Astrocyte (in vitro differentiated cells and primary cell): ENCODE measurements at places on chromosomes 11 and 22. TPM values are rescaled to one million over a fixed set of nuclear protein-coding genes. Genes with fewer than 3 reads are reported as not detected.

- DNase-seq: no peak
- no peak overlapping the region for H3K27ac ChIP-seq
- no peaks in the 10 kb centered on the region for H3K36me3 ChIP-seq
- no peaks in the 10 kb centered on the region for H3K27me3 ChIP-seq
- H3K4me1 ChIP-seq: peaks cover 33% of the 10 kb centered on the region
These were observed 51.3 kb downstream of the BCR start for GRCh38 chr22:23231471-23232093.

DNA sequence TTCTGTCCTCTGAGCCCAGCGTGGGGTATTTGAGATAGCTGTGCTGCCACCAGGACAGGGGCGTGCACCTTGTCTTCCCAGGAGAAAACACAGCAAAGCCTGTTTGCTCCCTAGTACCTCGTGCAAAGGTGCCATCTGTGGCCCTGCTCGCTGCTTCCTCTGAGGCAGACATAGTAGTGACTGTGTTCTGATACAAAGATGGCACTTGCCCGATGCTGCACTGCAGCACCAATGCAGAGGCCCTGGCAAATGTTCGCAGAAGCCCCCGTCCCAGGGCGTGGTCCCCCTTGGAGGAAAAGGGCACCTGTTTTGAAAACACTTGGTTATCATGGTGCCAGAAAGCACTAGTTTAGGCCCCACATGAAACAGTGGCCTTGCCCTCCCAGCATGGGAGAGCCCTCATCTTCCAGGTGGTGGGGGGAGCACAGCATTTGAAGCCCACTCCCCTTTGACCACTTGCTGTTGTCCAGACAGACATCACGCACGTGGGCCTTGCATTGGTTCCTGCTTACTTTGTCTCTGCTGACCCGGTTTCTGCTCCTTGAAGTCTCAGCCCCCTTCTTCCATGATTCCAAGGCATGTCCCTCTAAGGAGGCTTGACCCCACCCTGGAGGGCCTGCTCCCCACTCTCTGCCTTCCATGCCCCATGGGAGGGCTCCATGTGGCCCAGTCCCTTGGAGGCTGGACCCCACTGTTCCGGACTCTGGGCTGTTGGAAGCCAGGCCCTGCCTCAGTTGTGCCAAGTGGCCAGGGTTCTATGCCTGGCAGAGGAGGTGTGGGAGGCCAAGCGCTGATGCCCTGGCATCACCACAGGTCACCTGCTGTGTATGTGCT, 109.4 kb downstream of the KCNQ1OT1 start:
- no peaks in the 10 kb centered on the region for H3K36me3 ChIP-seq
- no peak for DNase-seq
- H3K4me3 ChIP-seq: no peak overlapping the region

GRCh38 chr22:22229683-22230420, 14.7 kb upstream of the VPREB1 start:
- no peak overlapping the region for H3K27ac ChIP-seq
- DNase-seq: no peak
- no peak overlapping the region for H3K4me3 ChIP-seq
- H3K36me3 ChIP-seq: no peaks in the 10 kb centered on the region
- H3K27me3 ChIP-seq: no peaks in the 10 kb centered on the region

GRCh38 chr22:29827091-29827490, 11.0 kb downstream of the ASCC2 start:
- peaks cover under 1% of the 10 kb centered on the region for H3K4me1 ChIP-seq
- no peak overlapping the region for H3K4me3 ChIP-seq
- DNase-seq: peak; percentile 20
- peaks cover 31% of the 10 kb centered on the region for H3K36me3 ChIP-seq

GRCh38 chr11:61162092-61162941, 1.1 kb upstream of the VPS37C start:
- H3K27me3 ChIP-seq: peaks cover 10% of the 10 kb centered on the region
- no peak overlapping the region for H3K27ac ChIP-seq
- H3K36me3 ChIP-seq: no peaks in the 10 kb centered on the region

TREH gene
- not detected in 2 replicates for total RNA-seq

PATE2 gene
- total RNA-seq: 0.16 TPM in 1 of 2 replicates, not detected in the other

GRCh38 chr11:19441752-19442553, 201.2 kb upstream of the E2F8 start:
- peak overlapping the region; percentile 65 for H3K27ac ChIP-seq
- H3K4me1 ChIP-seq: peaks cover 20% of the 10 kb centered on the region
- DNase-seq: peak; percentile 98
- H3K4me3 ChIP-seq: no peak overlapping the region

DNA sequence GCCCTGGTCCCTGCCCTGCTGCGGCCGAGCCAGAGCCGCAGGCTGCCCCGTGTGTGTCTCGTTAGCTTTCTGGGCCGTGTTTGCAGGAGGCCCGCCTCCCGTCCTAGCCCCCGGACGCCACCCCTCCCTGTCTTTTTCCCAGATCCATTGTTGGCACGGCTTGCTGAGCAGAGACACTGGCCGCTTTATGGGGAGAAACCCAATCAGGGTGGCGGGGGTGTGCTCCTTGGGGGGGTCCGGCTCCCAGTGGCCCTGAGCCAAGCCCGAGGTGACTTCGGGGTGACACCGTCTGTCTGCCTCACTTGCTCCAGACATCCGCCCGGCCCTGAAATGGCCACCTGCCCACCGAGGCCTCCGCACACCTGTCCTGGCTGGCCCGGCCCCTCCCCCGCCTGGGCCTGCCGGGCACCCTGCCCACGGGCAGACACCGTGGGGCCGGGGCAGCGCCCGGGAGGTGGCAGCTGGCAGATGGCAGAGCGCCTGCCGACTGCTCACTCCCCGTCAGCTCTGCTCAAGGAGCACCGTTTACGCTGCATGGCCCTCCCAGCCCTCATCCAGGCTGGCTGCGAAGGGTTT, 43.1 kb upstream of the PPARA start:
- H3K27ac ChIP-seq: peak overlapping the region; percentile 40
- no peak overlapping the region for H3K4me3 ChIP-seq
- no peaks in the 10 kb centered on the region for H3K27me3 ChIP-seq
- peaks cover 77% of the 10 kb centered on the region for H3K4me1 ChIP-seq
- DNase-seq: no peak

- H3K36me3 ChIP-seq: no peaks in the 10 kb centered on the region
- H3K27ac ChIP-seq: no peak overlapping the region
- H3K4me3 ChIP-seq: peak overlapping the region; percentile 28
These were observed 13.1 kb upstream of the TCF20 start for GRCh38 chr22:42283278-42284201.

TEX54 gene
- not detected in 2 replicates for total RNA-seq

APOL5 gene
- total RNA-seq: not detected in 2 replicates

SCUBE1 gene
- total RNA-seq: 0.02 and 0.07 TPM in 2 replicates

GRCh38 chr11:121246021-121246768, 46.4 kb upstream of the SC5D start:
- H3K27ac ChIP-seq: no peak overlapping the region
- H3K27me3 ChIP-seq: no peaks in the 10 kb centered on the region
- no peaks in the 10 kb centered on the region for H3K36me3 ChIP-seq

- no peak overlapping the region for H3K27ac ChIP-seq
- no peak overlapping the region for H3K4me3 ChIP-seq
These were observed 2.2 kb downstream of the SLC35F2 start for GRCh38 chr11:107856180-107856980.

SERPING1 gene
- 62.5 and 92.1 TPM in 2 replicates for total RNA-seq

CSNK1E gene
- total RNA-seq: 157 and 171 TPM in 2 replicates

DNA sequence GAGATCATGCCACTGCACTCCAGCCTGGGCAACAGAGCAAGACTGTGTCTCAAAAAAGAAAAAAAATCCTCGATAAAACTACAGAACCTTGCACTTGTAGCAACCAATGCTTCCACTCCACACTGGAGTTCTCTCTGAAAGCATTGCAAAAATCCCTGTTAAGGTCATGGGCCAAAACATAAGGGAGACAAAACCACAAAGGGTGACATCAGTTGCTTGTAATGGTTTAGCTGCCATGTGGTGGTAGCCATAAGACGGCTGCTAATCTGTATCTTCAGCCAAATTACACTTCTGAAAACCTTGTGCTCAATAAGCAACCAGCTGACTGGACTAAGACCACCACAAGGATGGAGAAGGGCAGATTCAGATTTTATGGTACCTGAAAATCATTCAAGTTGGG, 20.6 kb upstream of the TPH1 start:
- H3K27ac ChIP-seq: no peak overlapping the region
- H3K36me3 ChIP-seq: no peaks in the 10 kb centered on the region
- peak; percentile 48 for DNase-seq

DNA sequence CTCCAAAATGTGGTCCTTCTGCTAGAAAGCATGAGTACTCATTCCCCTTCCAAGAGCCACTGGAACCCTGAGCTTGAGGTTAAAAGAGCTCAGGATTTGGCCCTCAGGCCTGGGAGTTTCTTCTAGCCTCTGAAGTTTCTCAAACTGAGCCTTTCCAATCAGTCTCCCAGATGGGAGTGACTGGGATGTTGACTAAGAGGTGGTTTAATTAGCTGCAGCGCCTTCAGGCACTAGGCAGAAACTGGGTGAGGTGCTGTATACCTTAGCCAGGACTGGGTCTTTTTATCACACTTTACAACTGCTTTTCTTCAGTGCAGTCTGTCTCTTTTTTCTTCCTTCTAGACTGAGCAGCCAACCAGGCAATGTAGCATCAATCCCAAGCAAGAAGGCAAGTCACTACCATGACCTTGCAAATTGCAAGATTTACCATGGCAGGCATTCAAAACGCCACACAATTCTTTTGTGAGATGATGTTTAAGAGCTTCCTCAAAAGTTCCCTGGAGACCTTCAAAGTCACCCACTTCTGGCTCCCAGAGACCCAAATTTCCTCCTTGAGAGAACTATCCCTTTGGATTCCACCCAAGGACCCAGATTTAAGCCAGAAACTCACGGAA, 93.0 kb downstream of the SLC1A2 start:
- no peak for DNase-seq
- H3K27ac ChIP-seq: no peak overlapping the region
- no peaks in the 10 kb centered on the region for H3K36me3 ChIP-seq

RFPL3 gene
- total RNA-seq: not detected in 2 replicates

RBMXL2 gene
- not detected in 2 replicates for total RNA-seq

RCOR2 gene
- 18.8 and 20.3 TPM in 2 replicates for total RNA-seq

DNA sequence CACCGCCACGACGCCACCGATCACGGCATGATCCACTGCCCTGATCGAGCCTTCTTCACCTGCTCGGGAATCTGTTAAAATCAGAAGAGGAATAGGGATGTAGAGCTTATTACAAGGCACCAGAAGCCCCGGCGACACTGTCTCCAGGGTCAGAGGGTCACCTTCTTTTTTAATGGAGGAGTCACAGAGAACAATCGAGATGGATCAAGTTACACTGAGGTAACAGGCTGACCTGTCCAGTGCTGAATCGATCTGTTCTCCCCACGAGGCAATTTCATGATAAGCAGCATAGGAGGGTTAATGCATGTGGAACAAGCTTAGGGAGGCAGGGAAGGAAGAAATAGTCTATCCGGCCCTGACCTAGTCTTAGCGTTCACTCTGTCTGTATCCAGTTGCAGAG, 325.5 kb downstream of the CADM1 start:
- H3K4me3 ChIP-seq: no peak overlapping the region
- H3K4me1 ChIP-seq: no peaks in the 10 kb centered on the region
- H3K27me3 ChIP-seq: no peaks in the 10 kb centered on the region
- no peak for DNase-seq
- H3K36me3 ChIP-seq: no peaks in the 10 kb centered on the region
- H3K27ac ChIP-seq: no peak overlapping the region

GRCh38 chr22:42414565-42415303, 17.5 kb downstream of the NFAM1 start:
- no peak for DNase-seq
- H3K4me1 ChIP-seq: no peaks in the 10 kb centered on the region
- H3K36me3 ChIP-seq: no peaks in the 10 kb centered on the region
- H3K4me3 ChIP-seq: no peak overlapping the region
- no peak overlapping the region for H3K27ac ChIP-seq

- no peaks in the 10 kb centered on the region for H3K27me3 ChIP-seq
- H3K27ac ChIP-seq: peak overlapping the region; percentile 100
- no peaks in the 10 kb centered on the region for H3K36me3 ChIP-seq
- DNase-seq: no peak
These were observed 4.2 kb upstream of the NEAT1 start for GRCh38 chr11:65418431-65418680.

RIMBP3C gene
- total RNA-seq: 0.23 and 0.43 TPM in 2 replicates

SLN gene
- total RNA-seq: 4.9 and 8.0 TPM in 2 replicates

DNA sequence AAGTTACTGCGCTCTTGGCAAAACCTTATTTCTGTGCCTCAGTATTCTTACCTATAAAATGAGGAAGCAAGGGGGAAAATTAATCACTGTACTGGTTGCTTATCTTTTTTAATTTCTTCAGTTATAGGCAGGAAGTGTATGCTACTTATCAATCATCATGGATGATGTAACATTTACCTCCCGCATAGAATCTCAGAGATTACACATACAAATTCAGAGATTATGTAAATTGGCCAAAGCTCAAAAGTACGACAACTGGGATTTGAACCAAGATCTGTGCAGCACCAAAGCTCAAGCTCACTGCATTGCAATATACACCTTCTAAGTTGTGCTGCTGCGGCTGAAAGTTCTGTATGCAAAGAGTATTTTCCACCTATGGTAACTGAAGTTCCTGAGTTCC, 83.0 kb downstream of the PDHX start:
- H3K36me3 ChIP-seq: peaks cover 4% of the 10 kb centered on the region
- peaks cover 10% of the 10 kb centered on the region for H3K4me1 ChIP-seq
- no peak for DNase-seq
- H3K4me3 ChIP-seq: no peak overlapping the region
- no peaks in the 10 kb centered on the region for H3K27me3 ChIP-seq

DNA sequence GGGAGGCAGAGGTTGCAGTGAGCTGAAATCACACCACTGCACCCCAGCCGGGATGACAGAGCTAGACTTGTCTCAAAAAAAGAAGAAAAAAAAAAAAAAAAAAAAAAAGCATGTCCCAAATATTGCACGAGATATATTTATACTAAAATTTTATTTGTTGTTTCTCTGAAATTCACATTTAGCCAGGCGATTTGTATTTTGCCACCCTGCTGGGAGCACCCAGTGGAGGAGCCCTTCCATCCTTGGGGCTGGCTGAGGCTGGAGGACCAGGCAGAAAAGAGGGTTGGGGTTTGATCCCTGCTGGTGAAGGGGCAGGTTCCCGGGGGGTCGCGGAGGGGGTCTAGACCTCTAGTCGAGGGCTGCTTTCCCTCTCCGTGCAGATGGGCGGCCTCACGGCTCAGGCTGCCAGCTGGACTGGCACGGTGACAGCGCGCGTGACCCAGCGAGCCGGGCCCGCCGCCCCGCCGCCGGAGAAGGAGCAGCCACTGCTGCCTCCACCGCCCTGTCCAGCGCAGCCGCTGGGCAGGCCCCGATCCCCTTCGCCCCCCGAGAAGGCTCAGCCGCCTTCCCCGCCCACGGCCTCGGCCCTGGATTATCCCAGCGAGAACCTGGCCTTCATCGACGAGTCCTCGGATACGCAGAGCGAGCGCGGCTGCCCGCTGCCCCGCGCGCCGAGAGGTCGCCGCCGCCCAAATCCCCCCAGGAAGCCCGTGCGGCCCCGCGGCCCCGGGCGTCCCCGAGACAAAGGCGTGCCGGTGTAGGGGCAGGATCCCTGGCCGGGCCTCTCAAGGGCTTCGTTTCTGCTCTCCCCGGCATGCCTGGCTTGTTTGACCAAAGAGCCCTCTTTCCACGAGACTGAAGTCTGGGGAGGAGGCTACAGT, 952 bp upstream of the CATSPERZ start:
- H3K4me1 ChIP-seq: peaks cover 11% of the 10 kb centered on the region
- peak overlapping the region; percentile 5 for H3K4me3 ChIP-seq

NPTXR gene
- 5.1 and 5.4 TPM in 2 replicates for total RNA-seq

GRCh38 chr11:114309517-114309916, 13.3 kb downstream of the NNMT start:
- peaks cover 12% of the 10 kb centered on the region for H3K4me1 ChIP-seq
- no peaks in the 10 kb centered on the region for H3K27me3 ChIP-seq
- H3K27ac ChIP-seq: no peak overlapping the region

OR51B4 gene
- not detected in 2 replicates for total RNA-seq

CHRM1 gene
- not detected in 2 replicates for total RNA-seq
